ENCODE measurements at places on chromosomes 3 and 15. TPM values are rescaled to one million over a fixed set of nuclear protein-coding genes. Genes with fewer than 3 reads are reported as not detected.

DNA sequence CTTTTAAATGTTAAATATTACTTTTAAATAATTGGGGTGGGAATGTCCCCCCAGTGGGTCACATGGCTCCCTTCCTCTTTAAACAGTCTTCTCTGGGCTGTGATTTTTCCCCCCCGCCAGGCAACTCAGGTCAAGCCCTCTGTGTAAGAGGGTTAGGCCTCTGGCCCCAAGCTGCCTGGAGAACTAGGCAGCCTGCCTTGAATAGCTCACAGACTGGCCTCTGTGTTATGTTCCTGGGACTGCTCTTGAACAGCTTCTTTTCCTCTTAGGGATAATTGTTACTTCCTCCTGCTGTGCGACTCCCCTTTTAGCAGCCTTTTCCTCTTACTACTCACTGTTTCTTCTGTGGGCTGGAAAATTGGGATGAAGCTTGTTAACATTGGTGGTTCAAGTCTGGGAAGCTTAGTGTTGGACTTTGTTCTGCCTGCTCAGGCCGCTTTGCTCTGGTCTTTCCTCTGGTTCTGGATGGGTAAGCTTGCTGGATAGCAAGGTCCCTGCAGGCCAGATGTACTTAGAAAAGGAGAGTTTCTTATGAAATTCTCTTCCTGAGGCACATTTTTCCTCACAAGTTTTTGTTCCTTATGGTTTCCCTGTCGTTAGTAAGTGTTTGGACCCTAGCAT is 2.2 kb downstream of the TEX264 start:
- H3K4me3 ChIP-seq: no peak overlapping the region
- H3K4me1 ChIP-seq: peaks cover 51% of the 10 kb centered on the region
- DNase-seq: no peak
- no peaks in the 10 kb centered on the region for H3K36me3 ChIP-seq
- H3K27ac ChIP-seq: no peak overlapping the region
- H3K27me3 ChIP-seq: no peaks in the 10 kb centered on the region

GRCh38 chr3:32419742-32420125 is 28.1 kb downstream of the CMTM7 start:
- H3K36me3 ChIP-seq: peaks cover 5% of the 10 kb centered on the region
- no peak for DNase-seq
- H3K27ac ChIP-seq: peak overlapping the region; percentile 97
- H3K4me3 ChIP-seq: peak overlapping the region; percentile 51
- peaks cover 93% of the 10 kb centered on the region for H3K4me1 ChIP-seq

DNA sequence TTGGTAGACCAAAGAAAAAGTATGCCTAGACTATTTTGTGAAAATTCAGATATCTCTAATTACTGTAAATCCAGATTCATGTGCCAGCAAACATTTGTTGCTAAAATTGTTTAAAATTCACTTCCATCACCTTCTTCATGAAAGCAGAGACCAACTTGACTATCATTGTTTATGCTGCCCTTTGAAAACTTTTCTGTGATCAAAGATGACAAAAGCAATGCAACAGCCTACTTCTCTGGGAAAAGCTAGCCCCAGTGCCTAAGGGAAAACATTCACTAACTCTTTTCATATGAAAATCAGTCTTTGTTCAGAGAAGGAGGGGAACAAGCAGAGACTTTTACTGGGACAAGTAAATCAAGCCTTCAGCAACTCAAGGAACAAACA is 178.0 kb upstream of the P2RY1 start:
- no peak for DNase-seq
- H3K27ac ChIP-seq: no peak overlapping the region
- H3K36me3 ChIP-seq: no peaks in the 10 kb centered on the region
- H3K27me3 ChIP-seq: no peaks in the 10 kb centered on the region

The ROPN1 gene
- total RNA-seq: not detected

The MRAS gene
- total RNA-seq: 13.5 TPM

The CKMT1B gene
- 24.4 TPM for total RNA-seq

The PLAAT1 gene
- total RNA-seq: not detected

GRCh38 chr3:189950258-189950657 is 170.4 kb downstream of the P3H2 start:
- DNase-seq: no peak
- H3K27ac ChIP-seq: no peak overlapping the region
- H3K27me3 ChIP-seq: no peaks in the 10 kb centered on the region
- no peaks in the 10 kb centered on the region for H3K36me3 ChIP-seq
- H3K4me1 ChIP-seq: no peaks in the 10 kb centered on the region

GRCh38 chr15:52727815-52728214 is 48.6 kb upstream of the ATOSA start:
- no peak overlapping the region for H3K27ac ChIP-seq
- no peak for DNase-seq
- no peaks in the 10 kb centered on the region for H3K36me3 ChIP-seq
- no peaks in the 10 kb centered on the region for H3K4me1 ChIP-seq
- H3K4me3 ChIP-seq: no peak overlapping the region

The SLC22A13 gene
- total RNA-seq: 0.47 TPM

- H3K27ac ChIP-seq: no peak overlapping the region
- H3K27me3 ChIP-seq: no peaks in the 10 kb centered on the region
- peaks cover 33% of the 10 kb centered on the region for H3K4me1 ChIP-seq
Observed at GRCh38 chr3:66001626-66002025, 37.1 kb downstream of the MAGI1 start.

GRCh38 chr3:136173939-136174490 is 22.1 kb downstream of the MSL2 start:
- no peak overlapping the region for H3K27ac ChIP-seq
- no peak overlapping the region for H3K4me3 ChIP-seq
- DNase-seq: no peak
- no peaks in the 10 kb centered on the region for H3K4me1 ChIP-seq
- no peaks in the 10 kb centered on the region for H3K36me3 ChIP-seq
- no peaks in the 10 kb centered on the region for H3K27me3 ChIP-seq

DNA sequence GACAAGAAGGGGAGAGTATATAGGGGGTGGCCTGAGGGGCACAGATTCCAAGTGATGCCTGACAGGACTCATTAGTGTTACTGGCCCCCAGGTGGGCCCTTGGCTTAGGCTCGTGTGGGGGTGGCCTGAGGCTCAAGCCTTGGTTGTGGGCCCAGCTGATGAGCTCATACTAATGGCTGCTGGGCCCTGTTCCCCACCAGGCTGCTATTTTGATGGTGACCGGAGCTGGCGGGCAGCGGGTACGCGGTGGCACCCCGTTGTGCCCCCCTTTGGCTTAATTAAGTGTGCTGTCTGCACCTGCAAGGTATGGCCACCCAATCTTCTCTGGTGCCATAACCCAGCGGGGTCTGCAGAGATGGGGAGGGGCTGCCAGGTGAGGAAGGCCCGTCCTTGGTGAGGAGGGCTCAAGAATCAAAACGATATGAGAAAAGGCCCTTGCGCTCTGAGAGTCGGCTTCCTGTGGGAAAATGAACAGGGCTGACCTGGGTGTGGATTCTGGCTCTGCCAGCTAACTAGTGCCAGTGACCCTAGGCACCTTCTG is 7.4 kb downstream of the CHRD start:
- no peaks in the 10 kb centered on the region for H3K27me3 ChIP-seq
- no peak overlapping the region for H3K27ac ChIP-seq
- H3K36me3 ChIP-seq: no peaks in the 10 kb centered on the region
- no peak for DNase-seq

All from HCT116 (cell line).